SK-N-SH (cell line): ENCODE measurements at places on chromosomes 4 and X.

DNA sequence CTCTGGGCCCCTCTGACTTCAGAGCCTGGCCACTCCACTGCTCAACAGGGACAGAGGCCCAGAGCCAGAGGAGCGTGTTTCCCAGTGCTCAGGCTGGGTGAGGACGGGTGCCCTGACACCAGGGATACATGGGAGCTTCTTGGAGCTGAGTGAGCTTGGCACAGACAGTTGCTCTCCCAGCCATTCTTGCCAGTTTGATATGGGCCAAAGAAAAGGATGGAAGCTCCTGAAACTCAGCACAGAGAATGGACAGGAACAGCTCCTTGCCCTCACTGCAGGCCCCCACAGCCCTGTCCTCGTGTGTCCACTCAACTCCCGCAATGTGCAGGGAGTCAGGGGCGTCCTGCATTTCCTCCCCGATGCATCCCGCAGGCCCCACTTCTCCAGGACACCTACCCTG is 38.8 kb downstream of the NSG1 start:
- no peaks in the 10 kb centered on the region for H3K27me3 ChIP-seq
- peaks cover 4% of the 10 kb centered on the region for H3K36me3 ChIP-seq
- no peaks in the 10 kb centered on the region for H3K4me1 ChIP-seq
- no peak for DNase-seq

GRCh38 chrX:133723930-133724329 is 261.5 kb downstream of the GPC3 start:
- no peak overlapping the region for H3K4me3 ChIP-seq
- H3K36me3 ChIP-seq = no peaks in the 10 kb centered on the region

DNA sequence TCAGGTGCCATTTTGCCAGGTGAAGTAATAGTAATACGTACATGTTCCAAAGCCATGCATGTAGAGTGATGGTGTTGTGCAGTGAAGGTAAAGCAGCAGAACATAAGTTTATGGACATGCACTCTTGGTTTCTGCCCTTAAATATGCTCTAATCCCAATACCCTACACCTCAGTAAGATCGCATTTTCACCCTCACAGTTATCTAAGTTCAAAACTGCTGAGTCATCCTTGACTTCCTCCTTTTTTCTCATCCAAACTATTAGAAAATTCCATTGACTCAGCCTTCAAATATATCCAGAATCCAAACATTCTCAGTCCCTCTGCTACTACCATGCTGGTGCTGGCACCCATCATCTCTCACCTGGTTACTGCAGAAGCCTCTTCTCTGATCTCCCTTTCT is 652.9 kb upstream of the IGFBP7 start:
- no peak for DNase-seq
- H3K27ac ChIP-seq = no peak overlapping the region
- H3K4me1 ChIP-seq = no peaks in the 10 kb centered on the region
- H3K36me3 ChIP-seq = no peaks in the 10 kb centered on the region
- H3K27me3 ChIP-seq = no peaks in the 10 kb centered on the region
- H3K4me3 ChIP-seq = no peak overlapping the region

- no peak overlapping the region for H3K27ac ChIP-seq
- H3K36me3 ChIP-seq = no peaks in the 10 kb centered on the region
- DNase-seq = no peak
- no peak overlapping the region for H3K4me3 ChIP-seq
These were observed 107.9 kb downstream of the FBXW7 start for GRCh38 chr4:152427981-152428380.

GRCh38 chr4:189806506-189806905 is 134.2 kb upstream of the FRG1 start:
- H3K4me1 ChIP-seq = no peaks in the 10 kb centered on the region
- DNase-seq = no peak
- H3K4me3 ChIP-seq = no peak overlapping the region

GRCh38 chrX:118216087-118216486 is 99.5 kb upstream of the KLHL13 start:
- DNase-seq = no peak
- no peaks in the 10 kb centered on the region for H3K36me3 ChIP-seq
- H3K27me3 ChIP-seq = no peaks in the 10 kb centered on the region
- peak overlapping the region; percentile 83 for H3K27ac ChIP-seq
- no peak overlapping the region for H3K4me3 ChIP-seq
